ENCODE measurements at places on chromosomes 2 and 18.

GRCh38 chr2:24924266-24924665 lies 4.2 kb upstream of the ADCY3 start:
- no peak for DNase-seq

- DNase-seq: no peak
These were observed 132.2 kb upstream of the IL1R2 start for GRCh38 chr2:101859604-101860003.

GRCh38 chr2:3341336-3341735 lies 36.3 kb downstream of the EIPR1 start:
- DNase-seq: no peak

GRCh38 chr18:54856105-54856646 lies 27.9 kb downstream of the RAB27B start:
- DNase-seq: no peak

GRCh38 chr18:65326805-65327204 lies 424.0 kb upstream of the CDH7 start:
- no peak for DNase-seq

GRCh38 chr2:137924019-137924418 lies 40.3 kb upstream of the HNMT start:
- DNase-seq: no peak

DNA sequence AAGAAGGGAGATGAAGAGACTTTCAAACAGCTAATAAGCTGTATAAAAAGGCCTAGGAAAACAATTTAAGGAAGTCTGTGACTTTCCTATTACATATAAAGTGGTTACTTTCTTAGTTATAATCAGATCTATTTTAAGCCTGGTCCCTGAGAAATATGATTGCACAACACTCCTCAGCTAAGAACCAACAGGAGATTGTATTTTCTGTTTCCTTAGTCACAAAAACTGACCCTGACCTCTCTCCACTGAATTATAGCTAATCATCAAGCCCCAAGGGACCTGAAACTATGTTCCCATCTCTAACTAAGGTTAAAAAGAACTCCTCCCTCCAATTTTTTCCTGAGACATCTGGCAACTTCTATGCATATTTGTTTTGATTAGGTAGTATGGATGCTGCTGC lies 106.9 kb downstream of the ROCK1 start:
- no peak for DNase-seq

- no peak for DNase-seq
These were observed 40.0 kb downstream of the STK25 start for GRCh38 chr2:241468476-241468781.

DNA sequence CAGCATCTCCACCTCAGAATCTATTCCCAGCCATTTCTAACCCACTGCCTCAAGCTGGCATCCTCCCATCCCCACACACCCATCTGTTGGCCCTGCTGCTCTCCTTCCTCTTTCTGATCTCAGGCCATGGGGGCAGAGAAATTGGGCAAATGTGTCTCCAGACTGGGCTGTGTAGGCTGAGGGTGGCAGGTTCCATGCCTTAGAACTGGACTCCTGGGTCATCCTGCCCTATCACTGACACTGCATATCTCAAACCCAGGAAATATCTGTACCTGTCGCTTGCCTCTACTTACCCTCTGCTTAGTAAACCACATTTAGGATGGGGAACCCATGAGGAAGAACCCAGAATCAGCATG lies 1.8 kb downstream of the WNT10A start:
- DNase-seq: no peak

GRCh38 chr2:29010946-29011345 lies 29.8 kb downstream of the TOGARAM2 start:
- no peak for DNase-seq

- no peak for DNase-seq
These were observed 87.7 kb upstream of the FSHR start for GRCh38 chr2:49241991-49242390.

DNA sequence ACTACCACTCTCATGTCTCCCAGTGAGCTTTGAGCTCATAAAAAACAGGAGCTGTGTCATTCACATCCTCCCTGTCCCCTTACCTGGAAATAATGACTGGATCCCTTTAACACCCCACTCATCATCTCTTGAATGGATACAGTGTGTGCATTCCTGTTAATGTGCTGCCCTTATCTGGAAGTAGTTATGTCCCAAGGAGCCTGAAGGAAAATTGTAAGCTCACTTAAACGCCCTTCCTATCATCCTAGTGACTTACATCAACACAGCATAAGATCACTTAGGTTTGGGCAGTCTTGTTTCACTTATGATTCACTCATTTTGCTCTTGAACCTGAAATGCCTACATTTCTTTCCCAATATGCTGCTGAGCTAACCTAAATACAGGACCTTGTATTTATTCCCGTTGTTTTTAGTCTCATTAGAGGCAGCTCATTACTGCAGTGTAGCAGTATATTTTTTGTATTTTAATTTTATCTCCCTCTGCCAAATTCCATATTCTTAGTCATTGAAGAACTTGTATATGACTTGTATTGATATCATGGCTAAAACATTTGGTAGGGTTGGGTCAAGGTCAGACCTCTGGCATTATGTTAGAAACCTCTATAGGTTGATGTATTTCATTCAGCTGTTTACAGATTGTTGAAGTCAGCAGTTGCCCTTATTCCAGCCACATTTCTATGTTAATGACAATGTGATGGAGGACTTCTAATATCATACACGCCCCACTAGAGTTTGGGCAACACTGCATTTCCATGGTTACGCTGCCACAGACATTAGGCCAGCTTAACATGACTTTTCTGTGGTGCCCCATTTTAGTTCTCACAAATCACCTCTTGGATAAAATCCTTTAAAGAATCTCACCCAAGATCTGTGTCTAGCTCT lies 72.9 kb downstream of the PKP4 start:
- DNase-seq: no peak

DNA sequence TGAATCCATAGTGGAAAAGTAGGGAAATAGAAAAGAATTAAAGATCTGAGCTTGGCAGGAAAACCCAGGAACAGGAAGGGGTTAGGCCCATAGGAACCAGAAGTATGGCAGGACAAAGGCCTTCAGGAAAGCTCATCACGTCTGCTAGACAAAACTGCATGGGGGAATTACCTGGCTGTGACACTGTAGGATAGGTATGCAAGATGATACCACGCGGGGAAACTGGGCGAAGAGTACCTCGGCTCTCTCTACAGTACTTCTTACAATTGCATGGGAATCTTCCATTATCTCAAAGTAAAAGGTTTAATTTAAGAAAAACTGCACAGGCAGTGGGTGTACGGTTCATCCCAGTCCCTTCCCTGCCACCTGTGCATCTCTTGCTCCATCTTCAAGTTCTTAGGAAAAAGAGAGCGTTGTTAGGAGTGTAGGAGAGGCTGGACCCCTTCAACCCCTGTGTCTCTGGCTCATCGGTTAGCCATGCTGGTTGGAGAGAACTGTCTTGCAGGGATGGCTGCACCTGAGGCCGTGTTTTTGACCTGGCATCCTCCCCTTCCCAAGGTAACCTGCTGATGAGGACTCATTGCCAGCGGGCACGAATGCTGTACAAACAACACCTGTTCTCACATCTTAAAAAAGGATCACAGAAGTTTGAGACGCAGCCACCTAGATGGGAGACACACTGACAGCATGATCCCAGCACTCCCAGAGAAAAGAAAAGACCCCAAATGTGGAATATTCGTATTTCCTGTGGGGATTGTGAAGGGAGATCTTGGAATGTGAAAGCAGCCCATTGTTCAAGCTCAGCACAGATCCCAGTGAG lies 120.5 kb upstream of the COPS8 start:
- DNase-seq: no peak

DNA sequence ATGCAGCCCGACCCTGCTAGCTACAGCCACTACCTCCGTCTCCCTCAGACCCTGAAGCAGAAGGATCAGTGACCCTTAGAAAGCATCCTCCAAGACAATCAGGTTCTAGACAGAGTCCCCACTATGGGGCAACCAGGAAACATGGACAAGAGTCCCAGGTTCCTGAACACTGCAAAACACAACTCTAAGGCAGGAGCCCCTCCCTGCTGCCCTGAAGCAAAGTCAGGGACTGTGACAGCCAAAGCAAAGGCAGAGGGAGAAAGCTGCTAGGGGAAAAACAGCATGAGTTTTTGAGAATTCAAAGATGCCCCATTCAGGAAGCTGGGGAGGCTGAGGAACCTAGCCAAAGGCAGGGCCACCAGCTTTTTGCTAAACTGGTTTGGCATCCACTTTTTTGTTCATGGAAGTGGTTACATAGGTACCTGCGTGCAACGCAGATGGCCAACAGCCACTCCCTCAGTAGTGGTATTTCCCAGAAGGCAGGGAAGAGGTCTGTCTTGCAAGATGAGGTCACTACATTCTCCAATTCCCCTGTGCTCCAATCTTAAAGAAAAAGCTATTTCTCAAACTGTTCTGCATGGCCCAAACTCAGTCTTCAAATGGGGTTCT lies 33.2 kb downstream of the MYO5B start:
- no peak for DNase-seq

- no peak for DNase-seq
These were observed 610.5 kb upstream of the FANCL start for GRCh38 chr2:58851598-58851997.

GRCh38 chr18:55136258-55136657 lies 177.0 kb upstream of the CCDC68 start:
- no peak for DNase-seq

- no peak for DNase-seq
These were observed 73.0 kb upstream of the HS6ST1 start for GRCh38 chr2:128391679-128392078.

GRCh38 chr2:207202645-207203044 lies 36.9 kb upstream of the KLF7 start:
- DNase-seq: no peak

DNA sequence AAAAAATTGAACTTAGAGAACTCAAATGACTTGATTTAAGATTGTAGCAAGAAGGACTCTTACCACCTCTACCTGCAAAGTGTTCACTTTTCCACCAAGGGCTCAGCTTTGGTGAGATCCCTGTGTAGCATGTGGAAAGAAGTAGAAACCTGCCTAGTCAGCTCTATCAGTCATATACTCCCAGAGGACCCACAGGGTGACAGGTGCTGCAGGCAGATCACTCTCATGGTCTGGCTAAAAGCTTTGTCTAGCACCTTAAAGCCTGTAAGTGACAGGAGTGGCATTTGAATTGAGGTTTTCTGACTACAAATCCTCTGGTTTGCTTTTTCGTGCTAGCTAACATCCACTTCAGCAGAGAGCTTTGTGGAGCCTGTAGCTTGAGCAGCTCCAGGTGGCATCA lies 18.7 kb upstream of the NEMP2 start:
- no peak for DNase-seq

DNA sequence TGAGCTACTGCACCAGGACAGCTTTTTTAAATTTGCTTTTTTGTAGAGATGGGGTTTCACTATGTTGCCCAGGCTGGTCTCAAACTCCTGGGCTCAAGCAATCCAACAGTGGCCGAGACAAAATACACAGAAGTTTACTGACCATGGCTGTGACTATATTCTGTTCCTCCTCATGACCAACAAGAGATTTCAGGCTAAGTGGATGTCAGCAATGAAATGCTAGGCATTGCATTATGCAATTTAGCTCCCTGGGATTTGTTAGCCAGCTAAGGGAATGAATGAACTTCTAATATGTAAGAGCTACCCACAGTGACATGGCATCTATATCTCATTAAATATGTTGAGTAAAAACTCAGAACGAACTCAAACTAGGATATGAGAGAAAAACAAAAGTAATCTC lies 81.9 kb upstream of the MBOAT2 start:
- DNase-seq: no peak

DNA sequence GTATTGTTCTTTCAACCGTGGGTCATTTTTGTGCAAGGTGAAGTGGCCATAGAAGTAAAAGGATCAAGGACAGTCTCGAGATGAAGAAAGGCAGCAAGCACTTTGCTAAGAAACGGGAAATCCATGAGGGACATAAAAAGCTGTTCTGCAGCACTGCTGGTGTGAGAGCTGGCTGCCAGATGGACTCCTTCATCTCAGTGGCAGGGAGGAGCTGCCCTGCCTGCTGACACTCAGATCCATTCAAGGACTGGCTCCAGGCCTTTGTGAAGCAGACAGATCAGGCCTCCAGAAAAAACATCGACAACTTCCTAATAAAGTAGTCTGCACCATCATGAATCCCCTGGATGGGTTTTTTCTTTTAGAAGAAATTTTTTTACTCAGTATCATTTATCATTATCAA lies 29.5 kb downstream of the RMC1 start:
- DNase-seq: no peak

GRCh38 chr2:1723397-1724042 lies 20.8 kb downstream of the PXDN start:
- no peak for DNase-seq

GRCh38 chr2:37588316-37588777 lies 83.1 kb downstream of the CDC42EP3 start:
- no peak for DNase-seq

- DNase-seq: peak; percentile 15
These were observed 77.6 kb downstream of the AP1S3 start for GRCh38 chr2:223759569-223760430.

- no peak for DNase-seq
These were observed 26.1 kb upstream of the SERTAD2 start for GRCh38 chr2:64679673-64680425.
